Retina (tissue), 1 donor: ENCODE measurements at places on chromosomes 7 and 10.

DNA sequence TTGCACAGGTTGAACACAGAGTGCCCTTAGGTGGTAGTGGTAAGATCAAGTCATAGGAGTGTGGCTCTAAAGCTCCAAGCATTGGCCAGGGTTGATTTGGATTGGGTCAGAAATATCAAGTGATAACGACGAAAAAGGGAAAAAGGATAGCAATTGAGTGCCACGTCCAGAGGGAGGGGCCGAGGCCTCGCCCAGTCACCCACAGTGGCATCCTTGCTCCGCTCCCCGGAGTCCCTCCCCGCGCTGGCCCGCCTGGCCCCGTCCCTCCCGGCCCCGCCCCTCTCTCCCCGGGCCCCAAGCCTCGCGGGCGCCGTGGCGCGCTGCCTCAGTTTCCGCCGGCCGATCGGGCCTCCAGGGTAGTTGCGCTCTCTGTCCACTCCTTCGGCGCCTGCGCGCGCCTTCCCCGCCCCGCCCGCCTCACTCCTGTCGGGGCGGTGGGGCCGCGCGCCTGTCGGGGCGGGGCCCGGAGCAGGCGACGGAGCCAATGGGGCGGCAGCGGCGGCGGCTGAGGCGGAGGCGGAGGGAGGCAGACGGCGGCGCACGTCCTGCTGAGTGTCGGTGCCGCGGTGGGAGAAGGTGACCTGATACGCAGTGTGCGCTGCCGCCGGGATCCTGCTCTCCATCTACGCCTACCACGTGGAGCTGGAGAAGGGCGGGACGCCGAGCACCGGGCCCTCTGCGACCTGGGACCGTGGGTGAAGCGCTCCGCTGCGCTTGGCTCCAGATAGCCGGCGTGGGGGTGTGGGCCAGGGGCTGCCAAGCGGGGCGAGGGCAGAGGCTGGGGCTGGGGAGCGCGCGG lies 209.1 kb upstream of the ZNF722 start:
- DNase-seq = no peak

DNA sequence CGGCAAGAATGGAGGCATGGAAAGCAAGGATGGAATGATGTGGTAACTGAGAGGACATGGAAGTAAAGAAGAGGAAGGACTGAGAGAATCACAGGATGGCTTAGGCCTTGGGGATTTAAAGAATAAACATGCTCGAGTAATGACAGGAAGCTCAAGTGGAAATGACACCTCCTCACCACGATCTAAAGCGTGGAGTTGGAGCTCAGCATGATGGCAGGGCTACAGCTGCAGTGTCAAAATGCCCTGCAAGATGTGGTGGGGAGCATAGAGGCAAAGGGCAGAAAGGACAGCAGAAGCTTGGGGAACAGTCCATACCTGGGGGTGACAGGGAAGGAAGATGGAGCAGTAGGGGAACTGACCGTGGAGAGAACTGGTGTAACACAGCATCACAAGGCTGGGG lies 229.5 kb upstream of the PLXNA4 start:
- DNase-seq = no peak

DNA sequence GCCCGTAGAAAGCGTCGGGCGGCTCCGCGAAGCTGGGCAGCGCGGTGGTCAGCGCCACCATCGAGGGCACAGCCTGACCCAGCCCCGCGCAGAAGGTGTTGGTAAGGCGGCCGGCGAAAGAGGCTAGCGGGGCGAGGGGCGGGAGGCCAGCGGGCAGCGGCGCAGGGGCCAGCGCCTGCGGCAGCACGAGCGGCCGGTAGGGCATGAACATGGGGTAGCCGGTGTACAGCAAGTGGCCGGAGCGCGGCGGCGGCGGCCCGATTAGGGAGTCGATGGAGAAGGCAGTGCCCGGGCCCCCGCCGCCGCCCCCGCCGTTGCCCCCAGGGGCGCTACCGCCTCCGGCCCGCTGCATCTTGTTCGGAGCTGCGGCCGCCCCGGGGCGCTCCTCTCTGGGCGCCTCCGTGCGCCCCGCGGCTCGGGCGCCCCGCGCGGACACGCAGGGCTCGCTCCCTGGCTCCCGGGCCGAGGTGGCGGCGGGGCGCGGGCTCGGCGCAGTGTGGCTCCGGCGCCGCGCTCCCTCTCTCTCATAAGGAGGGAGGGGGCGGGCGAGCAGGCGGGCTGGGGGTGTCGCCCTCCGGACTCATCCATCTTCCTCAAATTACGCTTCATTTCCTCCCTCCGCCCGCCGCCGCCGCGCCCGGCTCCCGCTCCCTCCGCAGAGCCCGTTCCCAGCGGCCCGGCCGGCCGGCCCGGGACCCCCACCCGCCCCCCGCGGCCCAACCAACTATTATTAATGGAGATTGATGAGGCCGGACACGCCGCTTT lies at the start of gene GBX1:
Gene GBX1, minus strand, starts transcription at position 498 of the 765 bp plus-strand sequence. Its CDS starts 146 bp downstream, at position 352.
- peak; percentile 72 for DNase-seq

GRCh38 chr7:134453518-134453917 lies 5.4 kb downstream of the AKR1B1 start:
- no peak for DNase-seq

DNA sequence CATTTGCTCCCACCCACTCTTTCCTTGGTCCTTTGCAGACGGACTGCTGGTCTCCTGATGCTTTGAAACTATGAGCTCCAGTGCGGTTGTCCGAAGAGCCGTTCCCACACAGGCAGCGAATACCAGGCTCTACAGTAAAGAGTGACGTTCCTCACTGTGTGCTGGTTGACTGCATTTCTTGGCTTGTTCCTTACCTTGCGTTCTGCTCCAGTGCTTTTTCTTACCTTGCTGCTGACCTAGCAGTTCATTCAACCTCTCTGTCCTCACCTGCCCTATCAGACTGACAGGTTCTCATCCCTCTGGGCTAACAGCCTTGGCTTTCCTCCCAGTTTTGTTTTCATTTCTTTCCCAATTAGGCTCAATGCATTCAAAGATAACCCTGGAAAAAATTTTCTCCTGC lies 214.8 kb downstream of the TMEM178B start:
- no peak for DNase-seq

- DNase-seq = peak; percentile 64
Observed at GRCh38 chr7:2157473-2158279, 75.1 kb downstream of the MAD1L1 start.

GRCh38 chr7:98534493-98534892 lies 82.6 kb upstream of the NPTX2 start:
- no peak for DNase-seq

DNA sequence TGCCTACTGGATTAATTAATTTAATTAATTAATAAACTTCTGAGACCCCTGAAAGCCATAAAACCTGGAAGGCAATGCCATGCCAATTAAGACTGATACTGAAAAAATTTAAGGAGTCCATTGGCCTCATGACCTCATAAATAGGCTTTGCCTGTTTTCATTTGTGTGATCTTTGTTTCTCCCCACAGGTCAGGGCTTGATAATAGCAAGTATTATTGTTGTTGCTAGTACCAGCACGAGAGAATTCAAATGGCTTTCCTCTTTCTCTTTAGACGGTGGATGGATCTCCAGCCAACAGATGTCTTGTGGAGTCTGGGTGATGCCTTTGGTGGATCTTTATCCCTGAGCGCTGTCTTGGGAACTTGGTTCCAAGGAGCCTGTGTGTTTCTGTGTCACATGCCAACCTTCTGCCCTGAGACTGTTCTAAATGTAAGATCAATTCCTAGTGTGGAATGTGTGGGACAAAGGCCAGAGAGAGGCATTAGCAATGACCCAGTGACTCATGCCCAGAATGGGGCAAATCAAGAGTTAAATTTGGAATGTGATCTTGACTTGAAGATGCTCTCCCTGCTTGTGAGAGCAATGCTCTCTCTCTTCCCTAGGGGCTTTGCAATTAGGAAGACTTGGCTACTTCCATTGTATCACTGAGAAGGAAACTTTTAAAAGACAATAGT lies 17.7 kb downstream of the ACSM6 start:
- no peak for DNase-seq

DNA sequence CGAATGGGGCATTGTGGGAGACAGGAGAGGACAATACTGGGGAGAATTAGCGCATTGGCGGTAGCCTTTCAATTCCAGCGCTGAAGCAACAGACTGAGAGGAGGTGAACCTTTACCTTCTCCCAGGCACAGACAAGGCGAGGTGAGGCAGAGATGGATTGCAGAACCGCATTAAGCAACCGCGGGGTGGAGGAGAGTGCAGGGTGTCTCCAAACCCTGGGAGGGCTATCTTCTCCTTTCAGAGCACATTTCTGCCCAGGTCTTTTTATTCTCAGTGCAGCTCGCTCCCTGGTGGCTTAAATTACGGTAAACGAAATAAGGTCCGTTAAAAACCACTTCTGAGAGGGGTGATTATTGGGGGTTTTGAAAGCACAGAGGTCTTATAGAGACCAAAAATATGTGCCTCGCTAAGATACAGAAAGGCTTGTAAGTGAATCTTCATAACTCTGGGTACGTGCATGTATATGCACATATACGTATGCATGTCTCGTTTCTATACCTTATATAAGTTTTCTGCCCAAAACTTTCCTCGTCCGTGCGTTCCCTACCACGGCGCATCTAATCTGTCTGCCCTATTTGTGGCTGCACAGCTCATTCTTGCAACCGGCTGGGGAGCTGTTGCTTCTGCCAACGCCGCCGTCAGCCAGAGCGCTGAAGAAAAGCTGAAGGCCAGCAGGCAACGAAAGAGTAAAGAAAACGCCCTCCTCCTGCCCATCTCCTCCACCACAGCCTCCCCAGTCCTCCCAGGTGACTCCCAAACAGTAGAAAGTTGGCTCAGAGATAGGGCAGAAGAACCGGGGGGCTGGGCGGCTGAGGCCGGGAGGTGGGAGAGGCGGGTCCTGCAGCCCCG lies 895 bp upstream of the ZNF804B start:
- DNase-seq = peak; percentile 81

GRCh38 chr7:79060498-79060897 lies 393.0 kb downstream of the MAGI2 start:
- DNase-seq = no peak

DNA sequence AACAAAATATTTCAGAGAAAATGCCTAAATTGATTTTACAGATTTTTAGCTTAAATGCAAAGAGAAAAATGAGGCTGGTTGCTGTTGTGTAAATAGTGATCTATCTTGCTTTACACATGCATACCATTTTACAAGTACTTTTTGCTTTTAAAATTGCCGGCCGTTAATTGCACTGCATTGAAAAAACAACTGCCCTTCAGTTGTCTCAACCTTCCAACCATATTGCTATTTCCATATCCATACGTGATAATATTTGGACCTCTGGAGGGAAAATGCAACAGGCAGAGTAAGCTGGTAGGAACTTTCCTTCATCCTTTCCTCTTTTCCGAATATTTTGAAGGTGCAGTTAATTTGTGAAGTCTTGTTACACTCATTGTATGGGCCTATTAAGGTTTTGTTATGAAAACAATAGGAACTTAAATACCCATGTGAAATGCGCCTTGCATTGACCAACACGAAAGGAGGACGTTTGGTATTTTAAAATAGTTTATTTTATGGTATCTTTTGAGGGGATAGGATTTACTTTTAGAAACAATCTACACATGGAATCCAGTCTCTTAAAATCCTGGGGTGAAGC lies 11.3 kb downstream of the BMI1 start:
- DNase-seq = no peak

DNA sequence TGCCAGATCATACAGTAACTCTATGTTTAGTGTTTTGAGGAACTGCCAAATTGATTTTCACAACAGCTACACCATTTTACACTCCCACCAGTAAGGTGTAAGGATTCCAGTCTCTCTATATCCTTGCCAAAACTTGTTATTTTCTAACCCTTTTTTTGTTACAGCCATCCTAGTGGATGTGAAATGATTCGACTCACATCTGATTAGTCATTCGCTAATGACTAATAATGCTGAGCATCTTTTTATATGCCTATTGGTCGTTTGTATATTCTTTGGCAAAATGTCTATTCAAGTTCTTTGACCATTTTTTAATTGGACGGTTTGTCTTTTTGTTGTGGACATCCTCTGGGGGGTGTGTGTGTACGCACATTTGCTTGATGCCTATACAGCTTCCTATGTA lies 142.8 kb downstream of the DGKB start:
- DNase-seq = no peak

GRCh38 chr10:111370101-111370500 lies 293.3 kb downstream of the ADRA2A start:
- no peak for DNase-seq

- no peak for DNase-seq
Observed at GRCh38 chr7:101939136-101939695, 121.8 kb downstream of the CUX1 start.

DNA sequence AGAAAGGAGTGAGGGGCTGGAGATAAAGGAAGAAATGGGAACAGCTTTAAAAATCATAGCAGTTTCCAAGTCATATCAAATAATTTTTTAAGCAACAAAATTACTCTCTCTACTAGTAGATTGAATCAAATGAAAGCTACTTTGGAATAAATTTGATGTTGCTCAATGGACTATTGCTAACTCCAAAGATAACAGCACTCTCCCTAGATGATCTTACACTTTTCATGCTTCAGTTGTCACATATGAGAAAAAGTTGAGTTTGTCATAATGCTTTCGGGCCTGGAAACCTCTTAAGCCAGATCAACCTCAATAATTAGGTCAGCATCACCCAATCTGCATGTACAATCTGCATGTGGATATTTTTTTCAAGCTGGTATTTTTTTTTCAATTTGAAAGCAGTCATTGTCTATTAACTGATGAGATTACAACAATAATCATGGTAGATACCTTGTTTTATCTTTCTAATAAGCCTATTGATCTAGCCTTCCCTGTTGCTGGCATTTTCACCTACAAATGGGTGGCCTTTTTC lies 31.3 kb downstream of the LIPJ start:
- DNase-seq = no peak

DNA sequence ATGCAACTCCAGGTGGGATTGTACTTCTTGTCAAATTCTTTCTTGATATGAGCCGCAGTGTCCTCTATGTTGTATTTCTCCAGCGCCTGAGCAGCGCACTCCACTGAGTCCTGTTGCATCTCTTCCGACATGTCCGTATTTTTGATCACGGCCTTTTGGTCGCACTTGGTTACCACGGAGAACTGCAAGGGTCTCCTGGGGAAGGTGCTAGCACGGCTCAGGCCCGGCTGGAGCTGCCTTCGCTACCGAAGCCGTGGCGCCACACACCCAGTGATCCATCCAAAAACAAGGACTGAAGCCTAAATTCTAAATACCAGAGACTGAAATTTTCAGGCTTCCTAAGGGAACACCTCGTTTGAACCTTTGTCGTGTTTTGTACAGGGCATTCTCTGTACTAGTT lies 194.4 kb upstream of the SEMA3D start:
- DNase-seq = no peak

DNA sequence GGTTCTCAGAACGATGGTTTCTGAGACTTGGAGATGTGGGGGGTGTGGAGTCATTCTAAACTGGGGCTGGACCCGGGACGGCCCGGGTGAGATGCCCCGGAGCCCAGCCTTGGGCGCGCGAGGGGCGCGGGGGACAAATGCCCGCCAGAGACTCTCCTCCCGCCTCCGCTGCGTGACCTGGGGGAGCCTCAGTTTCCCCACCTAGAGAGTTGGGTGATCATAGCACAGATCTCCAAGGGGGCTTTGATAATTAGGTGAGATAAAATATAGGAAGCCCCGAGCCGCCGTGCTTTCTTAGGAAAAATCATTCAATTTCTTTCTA lies 658 bp upstream of the FZD8 start:
- DNase-seq = no peak

DNA sequence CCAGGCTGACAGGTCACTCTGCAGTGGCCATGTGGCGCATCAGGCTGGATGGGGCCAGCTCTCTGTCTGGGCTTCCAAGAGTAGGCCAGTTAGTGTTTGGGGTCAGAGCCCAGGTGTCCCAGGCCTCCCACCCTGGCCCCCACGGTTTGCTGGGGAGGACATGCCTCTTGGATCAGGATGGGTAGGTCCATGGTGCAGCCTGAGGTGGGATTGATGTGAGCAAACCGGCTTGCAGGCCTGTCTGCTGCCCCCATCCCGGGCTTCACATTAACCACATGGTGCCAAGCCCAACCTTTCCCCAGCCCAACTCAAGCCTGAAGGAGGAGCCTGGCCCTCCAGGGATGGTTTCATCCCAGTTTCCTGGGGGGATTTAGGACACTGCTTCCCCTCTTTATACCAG lies 39.2 kb downstream of the LDB3 start:
- no peak for DNase-seq
